NCI-H1436 treated with DMSO at 0.1 percent for 48 hours (cell line): ENCODE measurements at places on chromosomes 3 and 15.

DNA sequence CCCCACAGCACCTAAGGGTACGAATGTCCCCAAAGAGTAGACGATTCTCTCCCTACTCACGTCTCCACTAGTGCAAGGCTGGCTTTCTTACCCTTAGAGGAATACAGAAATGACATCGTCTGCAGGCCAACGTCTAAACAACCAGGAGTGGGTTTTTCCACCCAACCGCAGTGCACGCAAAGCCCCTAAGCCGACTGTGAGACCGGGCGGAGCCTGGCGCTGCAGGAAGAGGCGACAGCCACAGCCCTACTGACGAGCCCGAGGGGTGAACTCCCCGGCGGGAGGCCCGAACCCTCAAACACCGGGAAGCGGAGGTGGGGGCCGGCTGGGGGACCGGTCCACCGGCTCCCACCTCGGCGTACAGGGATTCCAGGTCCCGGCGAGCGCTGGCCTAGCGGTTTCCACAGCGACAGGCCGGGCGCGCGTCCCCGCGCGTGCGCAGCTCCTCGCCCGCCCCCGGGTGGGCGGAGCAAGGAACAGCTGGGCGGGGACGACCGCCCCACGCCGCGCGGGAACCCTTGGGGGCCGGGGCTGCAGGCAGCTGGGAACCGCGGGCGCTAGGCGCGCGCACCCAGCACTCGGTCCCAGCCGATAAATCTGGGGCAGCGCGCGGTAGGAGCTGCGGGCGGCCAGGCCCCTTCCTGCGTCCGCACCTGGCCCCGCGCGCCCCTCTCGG lies at the start of the genes CEP19 and PIGX:
Gene CEP19 (minus strand): TSS at position 413 of the 676 bp plus-strand sequence. CDS start 3,593 bp downstream, outside the sequence.
Gene PIGX (plus strand): TSS at position 540 of the 676 bp plus-strand sequence.
- peak; percentile 42 for DNase-seq

DNA sequence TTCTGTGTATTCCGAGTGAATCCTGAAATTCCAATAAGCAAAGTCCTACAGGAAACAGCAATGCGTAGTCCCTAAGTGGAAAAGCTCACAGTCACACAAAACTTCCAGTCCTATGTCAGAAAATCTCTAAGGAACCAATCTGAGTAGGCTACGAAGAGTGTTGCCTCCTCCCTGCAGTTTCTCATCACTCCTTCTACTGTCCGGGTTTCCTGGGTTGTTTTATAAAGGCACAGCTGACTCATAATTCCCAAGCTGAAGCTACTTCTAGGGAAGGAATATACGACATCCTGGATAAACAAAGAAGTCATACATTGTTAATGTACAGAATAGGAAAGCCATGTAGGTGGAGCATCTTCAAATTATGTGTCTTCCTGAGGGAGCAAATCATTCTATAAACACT lies 65.7 kb upstream of the RGMA start:
- no peak for DNase-seq

- no peak for DNase-seq
Measured at GRCh38 chr3:25349095-25349494, 79.0 kb upstream of the RARB start.

DNA sequence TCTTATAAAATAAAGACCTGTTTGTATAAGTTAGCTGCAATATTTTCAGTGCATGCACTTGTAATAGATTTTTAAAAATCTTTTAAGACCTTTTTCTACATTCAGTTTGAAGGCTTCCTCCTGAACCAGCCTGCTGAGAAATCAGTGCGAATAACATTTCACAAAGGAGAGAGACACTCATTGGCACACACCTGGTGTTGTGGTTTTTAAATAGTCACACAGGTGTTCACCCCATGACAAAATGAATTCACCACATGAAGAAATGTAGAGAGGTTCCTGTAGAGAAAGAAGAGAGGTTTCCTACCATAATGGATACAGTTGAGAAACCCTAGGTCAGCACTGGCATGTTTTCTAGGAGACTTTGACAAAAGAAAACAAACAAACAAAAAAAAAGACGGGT lies 237.3 kb downstream of the CNTN6 start:
- no peak for DNase-seq

- DNase-seq, result no peak
Measured at GRCh38 chr3:54206874-54207273, 84.5 kb downstream of the CACNA2D3 start.

- DNase-seq, result no peak
Measured at GRCh38 chr3:27456554-27456953, 27.6 kb downstream of the SLC4A7 start.

DNA sequence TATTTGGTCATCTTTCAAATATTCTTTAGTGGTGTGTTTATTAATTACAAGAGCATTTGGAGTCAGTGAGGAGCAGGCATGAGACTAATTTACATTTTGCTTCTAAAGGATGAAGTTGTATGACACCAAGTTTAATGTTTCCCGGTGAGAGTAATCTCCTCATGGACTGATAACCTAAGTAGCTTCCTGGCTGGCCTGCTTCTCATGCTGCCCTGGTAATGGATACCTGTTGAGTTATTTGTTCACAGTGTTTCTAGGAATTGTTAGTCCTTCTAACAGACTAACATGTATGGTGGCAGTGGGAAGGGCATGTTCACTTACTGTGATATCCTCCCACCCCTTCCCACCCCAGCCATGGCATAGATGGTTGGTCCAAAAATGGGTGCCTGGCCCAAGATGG lies 69.3 kb upstream of the CMTM7 start:
- no peak for DNase-seq

GRCh38 chr3:175270198-175270837 lies 411.2 kb downstream of the NAALADL2 start:
- peak; percentile 90 for DNase-seq
